Stimulated activated naive B cell treated with anti-CD40 and anti-IgM and Interleukin-4, amounts not matched to agents 10 μg/mL and 1 μg/mL and 100 μg/mL, for 72 hours (primary cell): ENCODE measurements at places on chromosomes 3 and 15.
A peak's percentile ranks its signal among the peaks of the same experiment; 100 is the strongest.

- no peak for DNase-seq
- no peaks in the 10 kb centered on the region for H3K4me1 ChIP-seq
- H3K4me3 ChIP-seq = no peak overlapping the region
- no peak overlapping the region for H3K27ac ChIP-seq
Measured at GRCh38 chr15:79248183-79248582, 34.3 kb upstream of the ANKRD34C start.

- H3K4me1 ChIP-seq = no peaks in the 10 kb centered on the region
- no peak overlapping the region for H3K4me3 ChIP-seq
- no peaks in the 10 kb centered on the region for H3K27me3 ChIP-seq
- no peak for DNase-seq
- no peak overlapping the region for H3K27ac ChIP-seq
- no peaks in the 10 kb centered on the region for H3K36me3 ChIP-seq
Measured at GRCh38 chr3:120982608-120983320, 74.8 kb downstream of the STXBP5L start.

DNA sequence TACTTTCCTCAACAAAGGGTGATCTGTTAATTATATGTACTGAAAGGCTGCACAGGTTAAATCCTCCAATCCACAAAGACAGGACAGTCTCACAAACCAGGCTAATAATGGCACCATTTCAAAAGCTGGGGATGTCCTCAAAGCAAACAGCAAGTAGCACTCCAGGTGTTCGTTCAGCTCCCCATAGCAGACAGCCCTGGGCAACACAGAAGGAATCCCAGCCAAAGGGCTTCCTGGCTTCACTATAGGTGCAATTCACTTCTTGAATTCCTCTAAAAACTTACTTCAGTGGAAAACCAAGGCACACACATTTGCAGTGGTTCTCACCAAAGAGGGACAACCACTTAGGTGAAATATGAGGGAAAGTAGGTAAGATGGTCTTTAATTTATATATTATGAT lies 166.7 kb downstream of the CTNNB1 start:
- no peaks in the 10 kb centered on the region for H3K36me3 ChIP-seq
- H3K27ac ChIP-seq = no peak overlapping the region
- no peak overlapping the region for H3K4me3 ChIP-seq

DNA sequence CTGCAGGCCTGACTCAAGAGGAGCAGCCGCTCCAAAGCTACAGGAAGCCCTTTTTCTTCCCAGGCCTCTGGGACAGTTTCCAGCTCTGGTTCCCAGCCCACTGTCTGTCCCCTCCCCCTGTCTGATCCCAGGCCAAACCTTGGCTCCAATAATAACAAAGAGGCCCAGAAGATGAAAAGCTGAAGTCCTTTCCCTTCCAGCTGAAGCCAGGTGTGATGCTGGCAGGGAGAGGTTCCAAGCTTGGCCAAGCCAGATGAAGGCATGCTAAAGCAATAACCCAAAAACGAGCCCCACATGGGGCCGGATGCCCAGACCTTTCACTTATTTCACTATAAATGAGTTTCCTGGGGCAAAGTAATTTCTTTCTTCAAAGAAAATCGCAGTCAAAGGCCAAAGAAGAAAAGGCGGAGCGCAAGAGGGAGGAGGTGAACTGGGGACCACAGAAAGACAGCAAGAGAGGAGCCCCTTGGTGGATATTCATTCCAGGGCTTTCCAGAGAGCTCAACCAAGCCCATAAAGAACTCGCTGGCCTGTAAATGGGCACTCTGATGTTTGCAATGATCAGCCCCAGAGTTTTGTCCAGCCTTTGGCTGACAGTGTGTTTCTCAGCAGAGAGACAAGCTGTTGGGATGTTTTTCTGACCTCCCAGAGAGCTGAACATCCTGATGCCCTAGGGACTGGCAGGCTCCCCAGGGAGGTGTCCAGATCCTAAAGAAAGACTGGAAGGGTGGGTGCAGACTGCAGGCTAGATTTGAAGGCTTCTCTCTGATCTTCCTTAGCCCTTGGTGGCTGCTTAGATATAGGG lies 157.6 kb downstream of the UACA start:
- no peak overlapping the region for H3K27ac ChIP-seq
- H3K4me3 ChIP-seq = no peak overlapping the region

- H3K4me1 ChIP-seq = peaks cover 13% of the 10 kb centered on the region
- no peaks in the 10 kb centered on the region for H3K27me3 ChIP-seq
- H3K27ac ChIP-seq = no peak overlapping the region
- no peak for DNase-seq
- H3K4me3 ChIP-seq = no peak overlapping the region
Measured at GRCh38 chr3:53705774-53706173, 140.4 kb downstream of the CHDH start.

GRCh38 chr3:187946163-187946691 lies 201.0 kb upstream of the BCL6 start:
- no peak for DNase-seq
- no peak overlapping the region for H3K4me3 ChIP-seq
- H3K27ac ChIP-seq = peak overlapping the region; percentile 1
- H3K27me3 ChIP-seq = peaks cover 24% of the 10 kb centered on the region
- H3K4me1 ChIP-seq = peaks cover 28% of the 10 kb centered on the region
- peaks cover 3% of the 10 kb centered on the region for H3K36me3 ChIP-seq

- DNase-seq = no peak
- H3K27me3 ChIP-seq = peaks cover 4% of the 10 kb centered on the region
- H3K4me1 ChIP-seq = no peaks in the 10 kb centered on the region
- peaks cover 4% of the 10 kb centered on the region for H3K36me3 ChIP-seq
- no peak overlapping the region for H3K27ac ChIP-seq
Measured at GRCh38 chr3:127986803-127987202, 65.4 kb upstream of the SEC61A1 start.

DNA sequence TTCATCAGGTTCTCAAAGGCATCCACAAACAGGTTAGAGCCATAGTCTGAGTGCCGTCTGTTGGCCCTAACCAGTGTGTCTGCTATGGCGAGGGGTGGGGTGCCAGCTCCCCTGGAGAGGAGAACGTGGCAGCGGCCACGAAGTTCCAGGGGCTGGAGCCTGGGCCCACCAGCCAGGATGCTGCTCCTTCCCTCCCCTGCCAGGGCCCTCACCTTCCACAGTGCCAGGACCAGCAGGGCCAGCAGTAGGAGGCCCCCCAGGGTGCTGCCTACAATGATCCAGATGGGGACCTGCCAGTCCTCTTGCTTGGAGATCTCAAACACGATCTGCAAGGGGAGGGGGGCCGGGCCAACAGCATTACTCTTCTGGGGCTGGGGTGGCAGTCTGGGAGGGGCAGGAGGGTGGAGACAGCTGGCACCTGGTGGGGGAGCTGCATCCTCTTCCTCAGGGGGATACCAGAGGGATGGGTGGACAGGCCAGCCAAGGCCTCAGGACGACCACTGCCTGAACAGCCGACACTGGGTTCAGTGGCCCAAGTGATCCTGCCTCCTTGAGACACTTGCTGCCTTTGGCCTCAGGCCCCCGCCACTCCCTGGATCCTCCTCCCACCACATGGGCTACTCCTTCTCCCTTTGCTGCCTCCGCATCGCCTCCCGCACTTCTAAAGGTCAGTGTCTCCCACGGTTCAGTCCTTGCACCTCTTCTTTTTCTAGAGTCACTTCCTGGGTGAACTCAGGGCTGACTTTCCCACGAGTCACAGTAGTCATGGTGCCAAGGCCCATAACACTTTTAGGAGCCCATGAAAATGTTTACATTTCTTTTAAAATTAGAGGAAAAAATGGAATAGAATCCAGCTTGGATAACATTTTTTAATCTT lies 26.3 kb downstream of the FEM1B start:
- peaks cover 29% of the 10 kb centered on the region for H3K4me1 ChIP-seq
- H3K27me3 ChIP-seq = no peaks in the 10 kb centered on the region
- no peak for DNase-seq
- no peak overlapping the region for H3K27ac ChIP-seq

DNA sequence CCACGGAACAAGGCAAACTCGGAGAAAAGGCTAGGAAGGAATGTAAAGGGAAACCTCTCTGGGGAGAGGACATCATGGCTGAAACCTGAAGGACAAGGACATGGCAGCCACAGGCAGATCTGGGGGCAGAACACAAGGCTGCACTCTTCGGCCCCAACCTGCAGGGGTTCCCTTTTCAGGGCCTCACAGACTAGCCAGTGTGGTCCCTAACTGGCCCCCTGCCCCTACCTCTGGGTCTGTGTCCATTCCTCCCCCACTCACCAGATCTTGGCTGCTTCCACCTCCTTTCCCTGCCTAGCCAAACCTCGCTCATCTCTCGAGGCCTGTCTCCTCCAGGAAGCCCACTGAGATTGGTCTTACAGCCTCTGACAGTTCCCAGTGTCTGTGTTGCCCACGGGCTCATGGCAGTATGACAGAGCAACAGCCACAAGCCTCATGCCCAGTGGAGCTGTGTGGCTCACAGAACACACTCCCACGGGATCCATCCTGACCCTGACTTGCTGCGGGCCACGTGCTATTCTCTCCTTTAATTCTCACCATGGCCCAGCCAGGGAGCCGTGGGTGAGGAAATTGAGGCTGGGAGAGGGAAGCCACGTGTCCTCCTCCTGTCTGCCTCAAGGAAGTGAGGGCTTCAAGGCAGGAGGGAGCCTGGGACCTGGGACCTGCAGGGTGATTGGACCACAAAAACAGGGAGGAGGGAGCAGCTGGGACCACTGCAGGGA lies 26.5 kb downstream of the WNT7A start:
- no peak overlapping the region for H3K4me3 ChIP-seq
- no peak overlapping the region for H3K27ac ChIP-seq
- peaks cover 33% of the 10 kb centered on the region for H3K27me3 ChIP-seq
- no peaks in the 10 kb centered on the region for H3K36me3 ChIP-seq
- no peak for DNase-seq
- H3K4me1 ChIP-seq = no peaks in the 10 kb centered on the region

GRCh38 chr3:108438542-108438941 lies 71.9 kb downstream of the MYH15 start:
- H3K4me1 ChIP-seq = peaks cover 14% of the 10 kb centered on the region
- no peak overlapping the region for H3K4me3 ChIP-seq
- no peaks in the 10 kb centered on the region for H3K27me3 ChIP-seq

GRCh38 chr15:58066042-58066867 lies 744 bp upstream of the ALDH1A2 start:
- no peaks in the 10 kb centered on the region for H3K36me3 ChIP-seq
- H3K27ac ChIP-seq = no peak overlapping the region
- H3K27me3 ChIP-seq = peaks cover 72% of the 10 kb centered on the region
- peak; percentile 28 for DNase-seq
- peak overlapping the region; percentile 30 for H3K4me3 ChIP-seq

DNA sequence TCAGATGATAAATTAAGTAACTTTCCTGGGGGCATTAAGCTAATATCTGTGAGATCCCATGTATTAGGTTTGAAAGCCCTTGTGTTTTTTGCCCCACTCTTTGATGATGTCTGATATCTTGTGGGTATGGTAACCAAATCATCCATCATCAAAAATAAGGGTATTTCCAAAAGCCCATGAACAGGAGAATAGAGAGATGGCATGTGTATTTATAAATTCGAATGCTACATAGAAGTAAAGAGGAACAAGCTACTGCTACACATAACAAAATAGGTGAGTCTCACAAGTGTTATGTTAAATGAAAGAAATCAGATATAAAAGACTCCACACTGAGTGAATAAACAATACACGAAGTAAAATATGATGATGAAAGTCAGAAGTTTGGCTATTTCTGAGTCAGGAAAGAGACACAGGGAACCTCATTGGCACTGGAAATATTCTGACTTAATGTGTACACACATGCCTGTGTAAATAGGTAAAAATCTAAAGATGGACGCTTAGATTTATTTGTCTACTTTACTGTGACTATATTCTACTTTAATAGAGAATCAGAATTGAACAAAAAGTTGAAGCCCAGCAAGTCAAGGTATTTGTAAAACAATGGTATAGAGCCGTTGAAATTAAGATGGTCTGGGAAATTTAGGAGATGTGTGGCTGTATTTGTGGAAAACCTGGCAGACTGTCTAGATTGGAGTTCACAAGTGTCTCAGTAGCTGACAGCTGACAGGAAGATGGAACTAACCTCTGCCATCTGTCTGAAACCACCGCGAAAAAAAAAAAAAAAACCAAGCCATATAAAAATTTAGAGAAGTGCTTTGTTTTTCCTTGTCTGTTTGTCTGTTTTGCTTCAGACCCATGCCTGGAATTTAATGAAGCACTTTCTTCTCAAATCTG lies 111.0 kb upstream of the TGFBR2 start:
- no peak for DNase-seq
- H3K36me3 ChIP-seq = peaks cover 1% of the 10 kb centered on the region
- H3K27me3 ChIP-seq = no peaks in the 10 kb centered on the region
- H3K27ac ChIP-seq = peak overlapping the region; percentile 80

DNA sequence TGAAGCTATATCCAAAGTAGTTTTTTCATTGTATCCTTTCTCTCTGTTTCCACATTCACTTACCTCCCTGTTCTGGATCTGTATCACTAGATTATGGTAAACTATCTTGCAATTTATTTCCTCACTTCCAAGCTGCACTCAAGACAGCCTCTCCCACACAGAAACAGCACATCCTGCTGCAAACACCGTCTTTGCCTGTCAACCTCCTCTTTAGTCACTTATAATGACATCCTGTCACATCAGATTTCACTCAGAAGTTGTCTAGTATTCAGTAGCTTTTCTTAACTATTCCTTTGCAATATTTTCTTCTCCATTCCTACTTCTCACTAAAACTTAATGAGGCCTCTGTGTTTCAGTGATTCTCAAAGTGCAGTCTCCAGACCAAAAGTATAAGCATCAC lies 490.8 kb downstream of the IGSF11 start:
- no peaks in the 10 kb centered on the region for H3K27me3 ChIP-seq
- H3K4me1 ChIP-seq = no peaks in the 10 kb centered on the region
- DNase-seq = no peak

GRCh38 chr3:8173892-8174291 lies 327.7 kb upstream of the LMCD1 start:
- DNase-seq = no peak
- H3K4me1 ChIP-seq = no peaks in the 10 kb centered on the region
- no peaks in the 10 kb centered on the region for H3K27me3 ChIP-seq
- H3K27ac ChIP-seq = no peak overlapping the region
- no peaks in the 10 kb centered on the region for H3K36me3 ChIP-seq
- no peak overlapping the region for H3K4me3 ChIP-seq

GRCh38 chr3:122886946-122887345 lies 92.1 kb downstream of the SLC49A4 start:
- H3K36me3 ChIP-seq = no peaks in the 10 kb centered on the region
- no peak overlapping the region for H3K4me3 ChIP-seq
- no peaks in the 10 kb centered on the region for H3K27me3 ChIP-seq
- peak overlapping the region; percentile 65 for H3K27ac ChIP-seq

DNA sequence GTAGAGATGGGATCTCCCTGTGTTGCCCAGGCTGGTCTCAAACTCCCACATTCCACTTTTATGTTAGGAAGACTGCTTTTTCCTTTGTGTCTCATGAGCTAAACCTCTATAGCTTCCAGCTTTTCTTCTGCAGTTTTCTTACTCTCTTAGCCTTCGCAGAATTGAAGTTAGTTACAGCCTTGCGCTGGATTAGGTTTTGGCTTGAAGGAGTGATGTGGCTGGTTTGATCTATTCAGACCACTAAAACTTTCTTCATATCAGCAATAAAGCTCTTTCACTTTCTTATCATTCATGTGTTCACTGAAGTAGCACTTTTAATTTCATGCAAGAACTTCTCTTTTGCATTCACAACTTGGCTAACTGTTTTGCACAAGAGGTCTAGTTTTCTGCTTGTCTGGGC lies 254.6 kb downstream of the UBE2E2 start:
- H3K27me3 ChIP-seq = no peaks in the 10 kb centered on the region
- no peak for DNase-seq
- no peak overlapping the region for H3K4me3 ChIP-seq
- peaks cover 49% of the 10 kb centered on the region for H3K4me1 ChIP-seq
- H3K36me3 ChIP-seq = peaks cover 15% of the 10 kb centered on the region
